ENCODE measurements at places on chromosomes 2 and 18.

DNA sequence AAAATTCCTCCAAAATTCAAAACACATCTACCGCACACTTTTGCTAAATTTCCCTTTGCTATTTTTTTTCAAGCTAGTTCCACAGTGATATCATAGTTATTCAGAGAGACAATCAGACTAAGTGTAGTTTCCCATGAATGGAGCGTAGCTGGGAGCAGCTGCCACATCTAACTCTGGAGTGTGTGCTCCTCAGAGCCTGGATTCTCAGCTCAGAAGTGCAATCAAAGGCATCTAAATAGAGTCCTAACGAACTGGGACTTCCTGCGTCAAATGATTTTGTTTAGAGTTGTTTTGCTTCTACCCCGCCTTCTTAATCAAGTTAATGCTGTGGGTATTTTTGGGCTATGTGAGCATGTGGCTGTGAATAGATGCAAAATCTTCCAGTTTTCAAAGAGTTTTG, 160.3 kb downstream of the TMEM18 start:
- no peak for DNase-seq

DNA sequence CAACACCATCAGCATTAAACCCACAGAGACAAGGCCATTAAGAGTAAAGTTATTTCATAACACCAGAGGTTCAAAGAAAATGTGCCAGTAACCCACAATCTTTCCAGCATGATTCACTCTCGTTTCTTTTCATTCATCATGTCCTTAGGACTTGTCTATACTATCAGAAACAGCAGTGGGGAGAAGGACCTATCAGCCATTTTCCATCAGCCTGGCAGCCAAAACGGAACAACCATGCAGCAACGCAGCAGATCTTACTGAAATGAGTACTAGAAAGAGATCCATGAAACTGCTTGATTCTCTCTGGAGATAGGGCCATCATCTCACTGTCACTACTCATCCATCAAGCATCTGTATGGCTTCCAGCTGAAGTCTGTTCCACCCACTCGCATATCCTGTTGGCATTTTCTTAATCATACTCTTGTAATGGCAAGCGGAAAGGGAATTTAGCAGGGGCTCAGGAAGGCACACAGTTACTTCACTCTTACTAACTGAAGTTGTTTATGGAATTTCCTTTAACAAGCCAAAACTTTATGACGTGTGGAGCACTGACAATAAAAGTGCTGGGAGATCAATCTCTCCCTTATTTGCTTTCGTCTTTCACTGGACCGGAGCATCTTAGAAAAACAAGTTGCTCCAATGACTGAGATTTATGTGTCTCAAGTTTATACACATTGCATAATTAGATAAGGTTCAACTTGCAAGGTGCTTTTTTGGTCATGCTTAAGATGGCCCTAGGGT, 69.7 kb downstream of the EPHA4 start:
- no peak for DNase-seq

DNA sequence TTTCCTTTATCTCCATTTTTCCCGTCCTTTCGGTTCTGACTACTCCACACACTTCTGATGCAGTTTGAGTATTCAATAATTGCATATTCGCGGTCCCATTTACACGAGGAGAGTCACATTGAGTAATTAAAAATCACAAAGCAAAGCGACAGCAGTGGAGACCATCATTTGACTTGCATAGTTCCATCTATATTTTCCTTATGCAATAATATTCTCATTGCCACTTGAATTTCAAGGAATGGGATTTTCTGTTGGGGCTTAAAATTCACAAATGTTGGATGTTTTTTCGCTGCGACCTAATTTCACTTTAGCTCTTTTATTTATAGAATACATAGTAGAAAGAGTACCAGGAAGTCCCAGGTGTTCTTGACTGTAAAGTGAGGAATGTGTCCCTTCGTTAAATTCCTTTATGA, 186.8 kb downstream of the ZEB2 start:
- DNase-seq = no peak

DNA sequence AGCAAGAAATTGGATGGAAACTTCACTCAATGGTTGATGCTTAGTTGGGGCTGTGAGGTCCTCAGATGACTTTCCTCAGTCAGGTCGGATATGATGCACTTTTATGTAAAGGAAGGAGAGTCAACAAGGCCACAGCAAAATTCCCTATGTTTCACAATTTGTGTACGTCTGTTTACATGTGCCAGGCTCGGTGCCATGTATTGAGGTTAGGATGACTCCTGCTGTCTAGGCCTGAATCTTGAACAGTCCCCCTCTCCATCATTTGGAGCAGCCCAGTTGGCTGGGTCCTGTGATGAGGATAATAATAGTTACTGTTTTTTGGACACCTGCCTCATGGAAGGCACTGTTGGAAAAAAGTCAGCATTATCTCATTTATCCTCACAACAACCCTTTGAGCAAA, 43.1 kb downstream of the VSNL1 start:
- DNase-seq = no peak

- no peak for DNase-seq
Observed at GRCh38 chr2:103616891-103617290, 855.1 kb downstream of the TMEM182 start.

Measured in neural progenitor cell (in vitro differentiated cells).